Mesothelial cell of epicardium (in vitro differentiated cells): ENCODE measurements at places on chromosomes 3 and 15.

DNA sequence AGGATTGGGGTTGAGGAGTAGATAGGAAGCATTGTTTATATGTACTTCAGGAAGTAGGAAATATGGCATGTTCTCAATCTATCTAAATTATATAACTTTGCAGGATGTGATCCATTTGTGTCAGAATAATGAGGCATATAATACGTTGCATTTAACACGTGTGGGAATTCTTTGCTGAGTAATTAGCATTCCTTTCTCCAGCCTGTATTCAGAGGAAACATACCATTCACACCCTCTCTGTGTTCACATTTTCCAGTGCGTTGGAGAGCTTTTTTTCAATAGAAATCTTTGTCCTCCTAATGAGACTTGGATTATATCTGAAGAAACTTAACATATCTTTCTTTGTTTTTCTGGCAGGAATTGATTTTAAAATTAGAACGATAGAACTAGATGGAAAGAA, 33.0 kb upstream of the APH1B start:
- no peak for DNase-seq

GRCh38 chr3:197339841-197340520, 41.6 kb upstream of the DLG1 start:
- peak; percentile 53 for DNase-seq

DNA sequence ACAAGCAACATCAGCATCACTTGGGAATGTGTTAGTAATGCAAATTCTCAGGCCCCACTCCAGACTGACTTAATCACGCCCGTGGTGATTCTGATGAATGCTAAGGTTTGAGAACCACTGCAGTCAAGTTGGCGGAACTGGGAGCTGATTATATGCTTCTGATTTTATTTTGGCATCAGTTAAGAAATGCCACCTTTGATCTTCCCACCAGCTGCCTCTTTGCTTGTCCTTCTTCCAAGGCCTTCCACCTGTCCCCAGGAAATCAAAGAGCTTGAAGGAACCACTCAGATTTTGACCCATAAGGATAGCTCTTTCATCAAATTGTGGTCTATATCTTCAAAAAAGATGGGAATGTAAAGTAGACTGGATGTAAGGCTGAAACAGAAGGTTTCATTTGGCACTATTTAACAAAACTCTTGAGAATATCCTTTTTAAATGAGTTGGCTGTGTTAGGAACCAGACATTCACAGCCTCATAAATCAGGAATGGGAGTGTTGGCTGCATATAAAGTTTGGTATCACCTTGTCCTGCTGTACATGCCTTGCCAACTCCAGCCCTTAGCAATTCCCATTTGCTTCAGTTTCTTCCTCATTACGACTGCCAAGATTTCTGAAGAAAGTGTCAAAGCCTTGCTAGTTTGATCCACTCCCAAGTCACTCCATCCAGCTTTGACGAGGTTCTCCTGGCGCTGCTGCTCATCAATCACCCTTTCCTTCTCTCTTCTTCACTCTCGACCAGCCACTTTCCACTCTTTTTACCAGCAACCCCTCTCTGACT, 125.8 kb upstream of the NPHP3 start:
- DNase-seq = no peak

DNA sequence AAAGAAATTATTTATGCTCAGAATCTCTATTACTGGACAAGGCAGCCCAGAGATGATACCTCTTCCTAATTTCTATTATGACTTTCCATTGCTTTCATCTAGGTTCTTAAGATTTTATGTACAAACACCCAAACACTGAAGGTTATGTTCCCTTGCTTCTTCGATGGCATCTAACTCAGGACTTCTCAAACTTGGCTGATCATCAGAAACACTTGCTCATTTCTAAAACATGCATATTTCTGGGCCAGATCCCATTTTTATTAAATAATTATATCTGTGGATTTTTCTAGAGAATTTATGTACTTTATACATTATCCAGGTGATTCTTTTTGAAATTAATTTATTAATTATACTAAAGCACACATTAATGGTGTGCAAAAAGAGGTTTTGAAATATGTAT, 482.4 kb upstream of the NR2F2 start:
- no peak for DNase-seq

GRCh38 chr3:120762615-120763014, 20.1 kb downstream of the GTF2E1 start:
- DNase-seq = no peak

GRCh38 chr3:171900446-171900845, 57.3 kb downstream of the TMEM212 start:
- no peak for DNase-seq

GRCh38 chr15:65916664-65917406, 47.5 kb downstream of the RAB11A start:
- no peak for DNase-seq

DNA sequence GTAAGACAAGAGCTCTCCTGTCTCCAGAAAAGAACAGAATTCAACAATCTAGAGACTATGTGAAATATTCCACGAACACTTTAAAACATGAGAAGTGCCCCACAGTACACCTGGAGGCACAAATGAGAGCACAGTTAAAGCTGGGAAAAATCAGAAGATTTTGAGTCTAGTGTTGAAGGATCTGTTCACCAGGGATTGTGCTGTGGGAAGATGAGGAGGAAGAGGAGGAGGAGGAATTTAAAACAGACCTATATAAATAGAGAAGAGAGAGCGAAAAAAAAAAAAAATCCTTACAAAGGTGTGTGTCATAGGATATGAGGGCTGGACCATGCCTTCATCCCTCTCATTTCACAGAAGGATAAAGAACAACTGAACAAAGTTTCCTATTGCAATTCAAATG, 361.0 kb upstream of the SEMA6D start:
- no peak for DNase-seq

DNA sequence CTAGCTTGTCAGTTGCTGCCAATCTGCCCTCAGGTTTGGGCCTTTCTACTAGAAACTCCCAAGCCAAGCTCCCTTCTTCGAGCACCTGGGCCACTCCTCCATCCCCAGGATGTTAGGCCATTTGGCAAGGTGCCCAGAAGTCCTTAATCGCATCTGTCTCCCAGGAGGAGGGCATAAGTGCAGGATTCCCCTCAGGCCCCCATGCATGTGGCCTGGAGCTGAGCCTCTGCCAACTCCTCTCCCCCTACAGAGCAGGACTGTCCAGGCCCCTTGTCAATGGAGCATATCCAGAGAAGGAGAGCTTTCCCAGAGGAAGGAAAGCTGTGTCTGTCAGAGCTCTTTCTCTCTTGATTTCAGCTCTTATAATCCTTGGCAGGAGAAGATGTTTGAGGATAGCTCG, 182.6 kb upstream of the ROPN1 start:
- DNase-seq = peak; percentile 60

DNA sequence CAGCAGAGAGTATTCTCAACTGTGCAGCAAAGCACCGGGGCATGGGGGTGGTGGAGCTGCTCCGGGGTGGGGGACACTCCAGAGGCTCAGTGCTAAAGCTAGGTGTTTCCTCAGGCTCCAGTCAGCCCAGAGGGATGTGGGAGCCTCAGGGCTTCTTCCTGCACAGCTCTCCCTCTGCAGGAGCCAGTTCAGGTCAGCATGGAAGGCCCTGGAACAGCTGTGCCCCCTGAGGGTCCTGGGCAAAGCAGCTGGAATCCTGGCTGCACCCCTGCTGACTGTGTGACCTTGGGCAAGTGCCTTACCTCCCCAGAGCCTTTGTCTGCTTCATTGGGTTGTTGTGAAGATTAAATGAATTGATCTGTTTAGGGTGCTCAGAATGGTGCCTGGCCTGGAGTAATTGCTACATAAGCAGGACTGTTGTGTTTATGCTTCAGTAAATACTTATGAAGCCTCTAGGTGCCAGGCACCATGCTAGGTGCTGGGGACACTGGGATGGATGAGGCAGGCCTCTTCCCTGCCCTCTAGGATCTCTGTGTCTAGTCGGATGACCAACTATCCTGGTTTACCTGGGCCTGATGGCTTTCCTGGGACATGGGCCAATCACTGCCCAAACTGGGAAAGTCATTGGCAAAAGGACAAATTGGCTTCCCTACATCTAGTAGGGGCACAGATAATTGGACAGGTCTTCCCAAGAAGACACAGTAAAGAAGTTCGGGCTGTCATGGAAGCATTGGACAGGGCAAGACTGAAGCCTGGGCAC, 64.2 kb upstream of the LCTL start:
- DNase-seq = no peak

DNA sequence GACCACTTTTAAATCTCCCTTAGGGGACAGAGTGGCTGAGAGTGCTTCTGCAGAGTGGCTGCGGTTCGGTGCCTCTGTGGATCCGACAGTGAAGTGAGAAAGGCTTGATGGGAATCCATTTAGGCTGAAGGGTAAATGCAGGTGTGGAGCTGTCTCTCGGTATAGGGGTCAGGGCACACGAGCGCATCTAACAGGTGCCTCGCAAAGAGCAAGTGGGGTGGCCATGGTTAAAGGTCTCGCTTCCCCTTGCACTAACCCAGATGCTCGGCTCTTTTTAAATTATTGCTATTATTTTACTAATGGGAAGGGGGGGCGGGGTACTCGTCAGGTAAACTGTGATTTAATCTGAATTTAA, 598 bp upstream of the GJD2 start:
- no peak for DNase-seq

GRCh38 chr3:39809181-39809994, at the start of gene MYRIP:
Gene MYRIP (plus strand): TSS chr3:39809609. CDS start chr3:39900817, 91,208 bp downstream.
- peak; percentile 57 for DNase-seq

- DNase-seq = no peak
These were observed 4.0 kb downstream of the PDHB start for GRCh38 chr3:58429657-58430056.

DNA sequence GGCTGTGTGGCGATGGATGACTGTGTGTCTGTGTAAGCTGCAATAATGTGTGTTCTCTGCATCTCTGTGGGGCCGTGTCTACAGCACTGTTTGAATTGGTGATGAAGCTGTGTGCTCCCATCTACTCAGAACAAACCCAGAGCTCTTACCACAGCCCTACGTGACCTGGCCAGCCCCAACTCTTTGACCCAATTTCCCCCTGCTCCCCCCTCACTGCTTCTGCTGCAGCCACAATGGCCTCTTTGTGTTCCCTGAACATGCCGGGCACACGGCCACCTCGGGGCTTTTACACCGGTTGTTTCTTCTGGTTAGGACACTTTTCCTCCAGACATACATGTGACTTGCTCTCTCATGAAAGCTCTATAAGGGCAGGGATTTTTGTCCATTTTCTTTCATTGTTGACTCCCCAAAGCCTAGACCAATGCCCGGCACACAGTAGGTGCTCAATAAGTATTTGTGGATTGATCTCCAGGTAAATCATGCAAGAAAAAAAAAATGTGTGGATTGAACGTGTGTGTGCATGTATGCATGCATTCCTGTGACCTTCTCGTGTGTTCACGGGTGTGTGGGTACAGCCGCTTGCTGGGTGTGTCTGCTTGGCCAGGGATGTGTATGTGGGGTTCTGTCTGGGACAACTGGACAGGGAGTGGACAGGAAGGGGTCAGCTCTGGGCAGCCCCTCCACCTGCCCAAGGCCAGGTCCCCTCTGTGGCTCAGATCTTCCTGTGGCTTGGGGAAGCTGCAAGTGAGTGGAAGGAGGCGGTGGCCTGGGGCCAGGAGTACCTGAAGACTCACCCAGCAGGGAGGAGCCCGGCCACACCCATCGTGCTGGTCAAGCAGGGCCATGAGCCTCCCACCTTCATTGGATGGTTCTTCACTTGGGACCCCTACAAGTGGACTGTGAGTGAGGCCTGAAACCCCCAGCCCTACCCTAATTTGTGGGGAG, 14.8 kb downstream of the VILL start:
- DNase-seq = no peak

GRCh38 chr15:56608993-56609392, 124.3 kb downstream of the ZNF280D start:
- DNase-seq = no peak

GRCh38 chr3:130925628-130926027, 31.7 kb downstream of the ATP2C1 start:
- DNase-seq = no peak

- no peak for DNase-seq
These were observed 22.5 kb downstream of the TMEM202 start for GRCh38 chr15:72420576-72420975.

- no peak for DNase-seq
These were observed 194.1 kb downstream of the TPRG1 start for GRCh38 chr3:189365609-189366564.
